ENCODE measurements at places on chromosomes 5 and 9.

DNA sequence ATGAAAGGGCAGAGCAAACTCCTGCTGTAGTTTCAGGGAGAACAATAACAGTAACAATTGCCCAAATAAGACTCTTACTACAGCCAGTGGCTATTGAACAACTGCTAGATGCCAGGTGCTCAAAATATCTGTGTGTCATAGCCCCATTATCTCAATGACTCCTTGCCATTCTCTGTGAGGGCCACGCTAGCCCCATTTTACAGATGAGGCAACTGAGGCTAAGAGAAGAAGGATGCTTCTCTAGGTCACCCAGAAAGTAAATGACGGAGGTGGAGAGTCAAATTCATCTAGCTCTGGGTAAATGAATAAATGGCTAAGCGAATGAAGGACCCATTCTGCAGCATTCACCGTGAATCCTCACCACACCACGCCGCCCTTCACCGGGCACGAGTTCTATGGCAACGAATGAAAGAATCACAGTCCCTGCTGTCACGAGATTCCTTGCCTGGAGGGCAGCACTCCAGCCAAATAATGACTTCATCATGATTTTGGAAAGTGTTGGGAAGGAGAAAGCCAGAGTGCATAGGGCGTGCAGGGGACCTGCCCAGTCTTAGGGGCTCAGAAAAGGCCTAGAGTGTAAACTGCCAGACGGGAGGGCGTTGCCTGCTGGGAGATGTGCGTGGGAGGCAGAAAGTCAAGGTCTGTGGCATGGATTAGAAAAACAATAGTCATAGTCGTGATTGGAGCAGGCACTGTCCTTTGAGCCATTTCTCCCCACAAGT lies 147.2 kb downstream of the C9orf50 start:
- no peak for DNase-seq

DNA sequence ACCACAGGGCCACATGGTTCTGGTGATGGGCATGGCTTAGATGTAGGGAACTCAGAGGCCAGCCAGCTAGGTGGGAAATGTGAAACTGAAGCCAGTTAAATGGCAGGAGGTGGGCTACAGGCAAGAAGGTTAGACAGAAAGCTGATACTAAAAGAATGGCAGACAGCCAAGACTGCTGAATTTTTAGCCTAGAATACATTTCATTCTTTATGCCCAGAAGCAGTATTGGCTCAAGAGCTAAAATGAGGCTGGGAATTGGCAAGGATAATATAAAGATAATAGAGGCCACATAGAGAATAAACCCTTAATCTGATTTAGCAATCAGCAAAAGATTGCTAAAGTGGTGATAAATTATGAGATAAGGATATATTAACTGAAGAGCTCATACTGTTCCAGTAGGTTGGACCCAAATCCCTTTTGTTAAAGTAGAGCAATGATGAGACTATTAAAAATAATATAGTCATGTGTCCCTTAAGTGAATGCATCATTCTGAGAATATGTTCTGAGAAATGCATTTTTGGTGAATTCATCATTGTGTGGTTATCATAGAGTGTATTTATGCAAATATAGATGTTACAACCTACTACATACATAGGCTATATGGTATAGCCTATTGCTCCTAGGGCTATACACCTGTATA lies 234.3 kb downstream of the CHSY3 start:
- no peak for DNase-seq

DNA sequence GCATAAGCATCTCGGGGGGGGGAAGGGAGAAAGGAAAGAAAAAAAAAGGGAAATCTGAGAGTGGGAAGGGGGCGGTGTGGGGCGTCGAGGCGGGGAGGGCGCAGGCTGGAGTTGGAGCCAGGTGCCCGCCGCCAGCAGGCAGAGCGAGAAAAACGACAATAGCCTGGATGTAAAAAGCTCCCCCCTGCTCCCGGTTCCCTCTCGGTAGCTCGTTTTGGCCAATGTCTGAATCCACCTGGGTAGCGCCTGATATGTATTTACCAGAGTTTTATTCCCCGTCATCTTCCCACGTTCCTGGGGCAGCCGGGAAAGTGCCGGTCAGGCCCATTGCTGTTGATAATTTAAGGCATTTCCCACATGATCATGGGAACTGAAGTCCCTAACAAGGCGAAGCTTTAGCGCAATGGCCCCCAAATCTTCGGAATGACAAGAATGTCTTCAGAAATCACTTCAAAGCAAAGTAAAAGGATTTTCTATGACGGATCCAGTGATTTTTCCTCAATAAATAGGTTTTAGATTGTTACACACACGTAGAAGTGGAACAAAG lies 3.0 kb upstream of the OTP start:
- DNase-seq = no peak

DNA sequence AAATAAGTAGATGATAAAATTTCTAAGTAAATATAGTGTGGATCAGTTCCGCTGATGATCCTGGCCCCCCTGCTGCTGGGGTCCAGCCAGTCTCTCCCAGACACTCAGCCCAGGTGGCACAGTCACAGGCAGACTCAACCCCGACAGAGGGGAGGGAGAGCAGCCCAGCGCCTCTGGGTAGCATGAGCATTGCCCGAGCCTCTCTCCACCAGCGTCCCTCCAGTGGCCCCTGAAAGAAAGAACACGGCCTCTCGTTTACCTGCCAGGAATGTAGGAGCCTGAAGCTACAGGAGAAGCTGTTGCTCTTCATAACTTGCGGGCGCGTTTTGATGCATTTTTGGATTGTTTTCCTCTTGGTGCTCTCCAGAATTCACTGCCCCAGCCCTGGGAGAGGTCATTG lies 68.8 kb upstream of the ICE1 start:
- no peak for DNase-seq

DNA sequence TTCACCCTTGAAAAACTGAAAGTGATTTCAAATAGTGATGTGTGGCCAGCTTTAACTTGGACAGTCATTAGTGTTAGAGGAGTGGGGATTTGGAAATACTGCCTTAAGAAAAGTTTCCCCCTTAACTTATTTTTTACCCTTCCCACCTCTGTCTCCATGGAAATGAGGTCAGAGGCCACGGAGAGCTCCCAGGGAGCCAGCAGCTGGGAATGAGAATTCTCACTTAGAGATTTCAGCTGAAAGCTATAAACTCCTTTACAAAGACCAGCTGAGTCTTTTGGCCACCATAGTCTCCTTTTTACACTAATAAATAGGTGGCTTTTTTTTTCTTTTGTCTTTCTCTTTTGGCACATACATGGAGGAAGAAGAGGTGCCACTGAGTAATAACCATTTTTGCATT lies 45.7 kb upstream of the PIK3R1 start:
- no peak for DNase-seq

DNA sequence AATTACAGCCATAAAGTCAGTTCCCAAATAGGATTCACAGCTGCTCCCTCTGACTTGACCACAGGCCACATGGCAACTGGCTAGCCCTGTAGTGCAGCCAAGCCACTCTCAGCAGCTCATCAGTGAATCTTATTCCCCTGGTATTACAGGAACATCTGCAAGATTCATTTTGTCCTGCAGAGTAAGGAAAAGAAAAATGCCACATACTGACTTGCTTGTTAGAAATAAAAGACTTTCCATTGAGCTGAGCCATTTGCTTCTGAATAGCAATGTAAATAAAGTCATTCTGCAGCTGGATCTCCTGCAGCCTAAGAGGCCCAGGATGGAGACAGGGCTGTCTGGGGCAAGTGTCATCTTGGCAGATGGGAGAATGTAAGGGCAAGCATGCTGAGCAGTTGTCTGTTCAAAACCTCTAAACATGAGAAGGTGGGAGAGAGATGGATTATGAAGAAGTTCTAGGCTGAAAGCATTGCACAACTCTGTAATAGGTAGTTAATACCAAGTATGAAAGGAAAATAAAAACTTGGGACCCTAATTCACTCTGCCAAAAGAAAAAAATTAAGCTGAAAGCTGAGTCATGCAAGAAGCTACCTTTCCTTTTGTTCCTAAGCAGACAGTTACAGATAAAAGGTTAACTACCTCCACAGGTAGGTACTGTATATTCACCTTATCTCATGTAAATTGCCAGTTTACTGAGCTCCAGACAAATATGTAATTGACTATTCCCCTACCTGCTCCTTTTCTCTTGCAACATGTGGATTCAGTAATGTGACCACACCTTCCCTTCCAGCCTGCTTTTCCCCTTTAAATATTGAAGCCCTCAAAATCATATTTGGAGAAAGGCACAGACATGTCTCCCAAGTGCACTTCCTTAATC lies 244.4 kb upstream of the RAI14 start:
- no peak for DNase-seq

- DNase-seq = no peak
Measured at GRCh38 chr9:4921449-4921848, 63.6 kb upstream of the JAK2 start.

DNA sequence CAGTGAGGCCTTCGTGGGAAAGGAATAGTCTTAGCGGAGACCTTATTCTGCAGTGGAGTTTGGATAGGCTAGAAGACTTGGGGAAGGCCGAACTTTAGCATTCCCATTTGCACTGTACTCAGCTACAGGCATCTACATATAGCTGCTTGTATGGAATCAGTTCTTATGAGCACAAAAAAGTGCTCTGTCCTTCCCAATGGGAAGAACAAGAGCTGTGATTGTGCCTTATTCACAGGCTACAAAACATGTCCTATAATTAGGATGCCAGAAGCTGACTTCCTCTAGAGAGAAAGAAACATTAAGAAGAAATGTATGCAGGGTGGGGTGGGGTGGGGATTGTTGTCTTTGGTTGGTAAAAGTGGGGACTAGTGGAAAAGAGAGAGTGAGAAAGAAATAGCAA lies 154.7 kb downstream of the ATP10B start:
- no peak for DNase-seq

DNA sequence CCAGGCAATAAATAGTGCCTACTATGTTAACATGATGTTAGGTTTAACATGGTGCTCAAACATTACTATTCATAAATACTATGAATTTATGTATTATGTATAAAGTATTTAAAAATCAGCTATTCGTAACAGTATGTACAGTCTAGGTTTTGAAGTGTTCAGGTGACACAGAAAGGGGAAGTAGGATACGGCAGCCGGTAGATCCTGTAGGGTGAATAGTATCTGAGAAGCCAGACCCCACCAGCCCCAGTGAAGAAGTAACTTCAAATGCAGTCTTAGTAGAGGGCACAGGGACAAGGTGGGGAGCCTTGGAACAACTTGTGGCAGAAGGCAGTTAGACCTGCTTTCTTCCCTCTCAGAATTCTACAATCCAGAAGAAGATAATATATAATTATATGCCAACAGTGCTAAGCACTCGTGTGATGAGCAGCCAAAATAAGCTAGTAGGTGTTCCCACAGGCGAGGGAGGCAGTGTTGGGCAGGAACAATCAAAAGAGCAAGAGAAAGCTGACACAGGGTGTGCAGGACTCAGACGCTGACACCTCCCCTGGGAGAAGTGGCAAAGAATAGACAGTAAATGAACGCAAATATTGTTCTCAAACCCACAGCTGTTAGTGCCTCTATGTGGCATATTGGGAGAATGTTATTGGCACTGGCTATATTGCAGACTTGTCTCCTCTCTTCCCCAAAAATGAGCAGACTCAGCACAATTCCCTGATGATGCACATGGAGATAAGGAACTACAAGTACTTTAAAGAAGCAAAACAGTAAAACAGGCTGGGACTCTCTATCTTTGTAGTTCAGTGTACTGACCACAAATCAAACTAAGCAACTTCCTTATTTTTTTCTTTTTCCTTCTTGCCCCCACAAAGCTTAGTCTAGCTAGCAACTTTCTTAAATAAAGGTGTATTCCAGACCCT lies 4.6 kb downstream of the ZNF367 start:
- DNase-seq = no peak

DNA sequence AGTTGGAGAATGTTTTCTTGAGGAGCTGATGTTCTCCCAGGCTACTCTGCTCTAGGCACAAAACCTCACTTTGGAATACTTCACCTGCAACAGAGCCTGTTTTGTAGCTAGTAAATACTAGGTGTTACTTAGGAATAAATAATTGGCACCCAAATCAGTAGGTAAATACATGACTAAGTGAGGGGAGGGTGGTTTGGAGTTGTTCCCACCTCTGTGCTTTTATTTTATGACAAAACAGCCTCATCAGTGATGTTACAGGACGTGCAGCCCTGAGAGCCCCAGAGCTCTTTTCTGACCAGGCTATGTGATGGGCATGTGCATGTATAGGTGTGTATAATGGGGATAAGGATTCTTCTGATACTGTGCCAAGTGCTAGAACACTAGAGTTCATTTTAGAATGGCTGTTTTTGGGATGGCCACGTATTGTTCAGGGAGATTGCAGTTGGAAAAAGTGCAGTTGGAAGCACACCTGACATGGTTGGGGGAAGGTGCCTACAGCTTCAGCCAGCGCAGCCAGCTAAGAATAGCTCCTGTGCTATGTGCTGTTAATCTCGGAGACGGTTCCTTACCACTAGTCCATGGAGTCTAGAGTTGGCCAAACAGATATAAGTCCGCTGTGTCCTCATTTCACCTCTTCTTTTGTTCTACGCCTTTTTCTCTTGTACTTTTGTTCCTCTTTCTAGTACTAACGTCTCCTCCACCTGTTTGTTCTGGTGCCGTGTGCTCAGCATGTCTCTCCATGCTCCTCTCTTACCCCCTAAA lies 284.7 kb downstream of the FANCC start:
- DNase-seq = no peak

GRCh38 chr5:109917154-109917546 lies 227.4 kb downstream of the MAN2A1 start:
- DNase-seq = no peak

- DNase-seq = no peak
Measured at GRCh38 chr9:135741276-135742219, 39.6 kb downstream of the KCNT1 start.

GRCh38 chr5:127068493-127069214 lies 4.6 kb downstream of the C5orf63 start:
- no peak for DNase-seq

GRCh38 chr9:36823466-36823865 lies 210.6 kb downstream of the PAX5 start:
- DNase-seq = no peak

DNA sequence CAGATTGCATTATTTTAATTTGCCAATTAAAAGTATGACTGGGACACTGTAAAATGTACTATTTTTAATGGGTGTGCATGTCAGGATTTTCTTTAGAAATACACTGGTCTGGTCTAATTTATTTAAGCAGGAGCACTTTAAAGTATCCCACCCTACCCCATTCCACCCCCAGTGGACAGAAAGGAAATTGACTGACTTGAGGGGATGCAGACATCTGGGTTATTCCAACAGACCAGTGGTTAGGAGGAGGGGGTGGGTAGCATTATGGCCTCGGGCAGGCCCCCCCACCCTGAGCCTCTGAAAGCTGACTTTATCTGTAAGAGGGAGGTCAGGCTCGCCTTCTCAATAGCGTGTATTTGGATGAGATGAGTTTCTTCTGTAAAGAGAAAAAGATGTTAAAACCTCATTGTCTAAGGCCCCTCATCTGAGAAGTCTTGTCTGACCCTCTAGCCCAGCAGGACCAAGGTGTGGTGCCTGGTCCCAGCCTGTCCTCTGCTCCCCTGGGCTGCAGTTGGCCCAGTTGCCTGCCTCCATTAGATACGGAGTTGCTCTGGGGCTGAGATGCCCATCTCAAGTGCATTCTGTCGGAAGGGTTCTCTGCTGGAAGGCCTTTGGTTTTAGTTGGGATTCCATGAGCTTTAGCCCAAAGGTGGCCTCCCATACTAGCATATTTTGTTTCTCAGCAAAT lies 4.4 kb downstream of the HNRNPAB start:
- no peak for DNase-seq

- no peak for DNase-seq
Measured at GRCh38 chr5:168304349-168304748, 12.9 kb downstream of the WWC1 start.
